ENCODE measurements at places on chromosomes 7 and 10. TPM values are rescaled to one million over a fixed set of nuclear protein-coding genes. Genes with fewer than 3 reads are reported as not detected.

GRCh38 chr10:109966961-109967738 is 40.6 kb upstream of the ADD3 start:
- peak; percentile 88 for DNase-seq

GRCh38 chr7:80608336-80608735 is 30.1 kb upstream of the CD36 start:
- no peak for DNase-seq

DNA sequence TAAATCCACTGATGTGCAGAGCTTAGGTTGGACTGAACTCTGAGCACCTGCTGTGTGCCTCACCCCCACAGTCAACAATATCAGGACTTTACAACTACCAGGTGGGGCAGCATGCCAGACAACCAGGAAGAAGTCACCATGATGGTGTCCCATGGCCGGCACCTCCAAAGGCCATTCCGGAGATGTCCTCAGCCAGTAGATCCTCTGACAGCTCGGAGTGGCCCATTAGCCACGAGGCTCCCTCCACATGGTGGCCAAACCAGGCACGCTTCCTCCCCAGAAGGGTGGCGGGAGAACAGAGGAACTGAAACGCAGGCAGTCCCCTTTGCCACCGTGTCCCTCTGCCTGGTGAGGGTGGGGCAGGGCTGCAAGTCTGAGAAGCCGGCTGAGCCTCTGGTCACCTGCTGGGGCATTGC is 390.0 kb downstream of the TNS3 start:
- no peak for DNase-seq

POLR2J2 gene
- 1.6 TPM for polyA plus RNA-seq

WNT8B gene
- polyA plus RNA-seq = not detected

Measured in IMR-90 (cell line).